ENCODE measurements at places on chromosomes 5 and 9.
A peak's percentile ranks its signal among the peaks of the same experiment; 100 is the strongest.

DNA sequence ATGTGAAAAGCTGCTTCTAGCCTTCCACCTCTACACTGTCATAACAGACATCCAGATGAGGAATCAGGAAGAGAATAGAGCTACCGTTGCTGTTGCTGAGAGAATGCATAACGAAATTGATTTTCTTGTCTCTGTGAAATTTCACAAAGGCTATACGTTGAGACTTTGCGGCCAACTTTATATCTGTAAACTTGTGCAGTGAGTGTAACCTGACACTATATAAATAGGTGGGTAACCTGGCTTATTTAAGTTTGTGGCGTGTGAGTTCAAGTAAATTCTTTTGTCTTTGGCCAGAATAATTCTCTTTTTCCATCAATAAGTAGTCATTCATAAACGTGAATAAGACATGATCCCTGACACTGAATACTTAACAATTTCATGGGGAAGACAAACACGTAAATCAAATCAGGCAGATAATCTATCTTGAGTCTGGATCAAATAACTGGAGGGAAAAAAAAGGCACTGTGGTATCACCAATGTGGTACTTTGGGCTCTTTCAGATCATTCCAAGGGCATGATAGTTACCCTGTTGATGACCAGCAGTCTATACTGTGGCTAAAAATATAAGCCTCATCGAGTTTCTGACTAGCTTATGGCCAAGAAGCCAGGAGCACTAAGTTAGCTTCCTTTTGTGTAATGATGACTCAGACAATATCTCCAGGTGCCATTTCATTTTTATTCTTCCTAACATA, 98.2 kb upstream of the RASA1 start:
- DNase-seq, result no peak

GRCh38 chr5:57550132-57550531, 67.5 kb upstream of the ACTBL2 start:
- no peak for DNase-seq

- no peak for DNase-seq
These were observed 3.4 kb upstream of the ESM1 start for GRCh38 chr5:54988817-54989216.

DNA sequence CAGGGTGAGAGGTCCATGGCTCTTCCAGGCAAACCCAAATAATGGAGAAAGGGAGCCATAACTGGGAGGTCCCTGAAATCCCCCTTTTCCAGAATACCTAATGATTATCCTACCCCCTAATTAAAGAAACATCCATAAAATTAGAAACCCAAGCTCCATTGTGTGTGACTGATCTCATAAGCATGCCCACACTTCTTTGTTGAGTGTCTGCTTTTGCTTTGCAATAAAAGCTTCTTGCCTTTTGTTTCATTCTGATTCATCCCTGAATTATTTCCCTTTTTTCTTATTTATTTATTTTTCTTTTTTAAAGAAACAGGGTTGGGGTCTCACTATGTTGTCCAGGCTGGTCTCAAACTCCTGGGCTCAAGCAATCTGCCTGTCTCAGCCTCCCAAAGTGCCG, 33.1 kb downstream of the BTF3 start:
- DNase-seq, result no peak

GRCh38 chr9:113964495-113965170, 88.5 kb downstream of the ZNF618 start:
- DNase-seq, result no peak

- DNase-seq, result no peak
These were observed 57.9 kb upstream of the IER5L start for GRCh38 chr9:129235931-129236331.

- peak; percentile 16 for DNase-seq
These were observed 49.9 kb downstream of the ZFAND5 start for GRCh38 chr9:72315089-72315509.

- DNase-seq, result no peak
These were observed 752.8 kb upstream of the ADAMTS16 start for GRCh38 chr5:4387290-4387689.

DNA sequence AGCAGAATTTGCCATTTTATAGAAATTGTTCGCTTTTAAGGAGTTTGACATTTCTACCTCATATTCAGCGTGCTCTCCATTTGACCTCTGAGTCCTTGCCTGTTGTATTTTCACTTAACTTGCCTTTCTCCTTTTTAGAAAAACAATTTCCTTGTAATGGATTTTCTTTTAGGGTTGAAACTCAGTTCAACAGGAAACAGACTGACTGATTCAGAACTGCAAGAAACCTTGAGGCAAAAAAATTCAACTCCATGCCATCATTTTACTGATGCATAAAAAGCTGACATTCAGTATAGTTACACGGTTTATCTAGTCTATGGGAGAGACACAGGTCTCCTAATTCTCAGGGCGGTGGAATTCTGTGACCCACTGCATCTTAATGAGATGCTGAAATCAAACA, 59.8 kb downstream of the MRPS30 start:
- DNase-seq, result no peak

DNA sequence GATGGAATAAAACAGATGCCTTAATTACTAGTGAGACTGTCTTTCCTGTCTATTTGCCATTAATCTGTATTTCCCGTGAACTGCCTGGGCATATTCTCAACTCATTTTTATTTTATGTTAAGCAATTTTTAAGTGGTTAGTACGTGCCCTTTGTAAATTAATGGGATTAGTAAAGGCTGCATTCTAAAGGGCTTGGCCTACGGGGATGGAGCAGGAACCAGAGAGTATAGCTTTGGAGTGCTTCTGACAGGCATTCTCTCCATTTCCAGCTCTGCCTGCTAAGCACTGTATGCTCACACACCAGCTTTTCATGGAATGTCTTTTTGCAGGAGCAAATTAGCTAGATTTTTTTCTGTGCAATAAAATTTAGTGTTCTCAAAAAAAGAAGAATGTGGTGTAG, 241.2 kb downstream of the MCTP1 start:
- no peak for DNase-seq

DNA sequence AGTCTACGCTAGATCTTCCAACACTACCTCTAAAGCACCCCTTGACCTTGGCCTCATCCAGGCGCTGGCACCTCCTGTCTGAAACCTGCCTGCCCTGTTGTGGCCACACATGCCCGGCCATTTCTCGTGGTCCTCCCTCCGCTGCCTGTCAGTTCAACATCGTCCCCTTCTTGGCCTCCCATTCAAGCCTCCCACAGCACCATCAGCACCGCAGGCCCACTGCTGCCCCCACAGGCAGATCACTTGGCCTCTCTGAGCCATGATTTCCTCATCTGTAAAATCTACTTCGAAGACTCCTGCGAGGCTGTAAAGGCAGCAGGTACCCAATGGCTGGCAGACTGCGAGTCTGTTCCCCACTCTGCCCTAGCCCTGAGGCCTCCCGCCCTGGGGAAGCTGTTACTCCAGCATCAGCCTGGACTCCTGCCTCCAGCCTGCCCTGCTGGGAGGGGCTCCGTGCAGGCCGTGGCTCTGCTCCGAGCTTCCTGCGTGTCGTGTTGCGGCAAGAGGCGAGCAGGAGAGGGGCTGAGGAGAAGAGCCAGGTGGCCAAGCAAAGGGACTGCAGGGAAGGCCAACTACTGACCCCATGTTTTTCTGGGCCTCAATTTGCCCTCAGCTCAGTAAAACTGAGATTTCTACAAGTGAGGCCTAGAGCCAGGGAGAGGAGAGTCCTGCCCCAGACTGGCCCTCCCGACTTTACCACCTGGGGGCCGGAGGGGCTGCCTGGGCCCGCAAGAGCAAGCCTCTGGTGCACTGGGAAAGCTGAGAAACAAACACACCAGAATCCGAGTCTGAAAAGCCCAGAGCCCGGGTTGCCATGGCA, 70.5 kb upstream of the LRRTM2 start:
- DNase-seq, result peak; percentile 40

DNA sequence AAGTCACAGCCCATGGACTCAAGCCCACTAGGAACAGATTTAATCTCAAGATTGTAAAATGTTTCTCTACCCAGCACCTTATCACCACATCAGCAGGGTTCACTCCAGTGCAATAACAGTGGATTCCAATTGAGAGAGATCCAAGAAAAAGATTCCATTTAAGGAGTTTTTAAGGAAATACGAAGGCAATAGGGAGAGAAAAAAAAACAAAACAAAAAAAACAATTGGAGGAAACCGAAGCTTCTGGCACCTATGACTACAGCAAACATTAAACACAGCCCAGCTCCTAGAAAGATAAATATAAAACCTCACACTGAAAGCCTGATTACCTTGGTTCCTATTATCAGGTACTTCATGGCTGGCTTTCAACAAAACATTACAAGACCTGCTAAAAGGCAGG, 192.7 kb downstream of the DAB2IP start:
- DNase-seq, result no peak

GRCh38 chr5:96528826-96529474, 95.9 kb upstream of the PCSK1 start:
- no peak for DNase-seq

DNA sequence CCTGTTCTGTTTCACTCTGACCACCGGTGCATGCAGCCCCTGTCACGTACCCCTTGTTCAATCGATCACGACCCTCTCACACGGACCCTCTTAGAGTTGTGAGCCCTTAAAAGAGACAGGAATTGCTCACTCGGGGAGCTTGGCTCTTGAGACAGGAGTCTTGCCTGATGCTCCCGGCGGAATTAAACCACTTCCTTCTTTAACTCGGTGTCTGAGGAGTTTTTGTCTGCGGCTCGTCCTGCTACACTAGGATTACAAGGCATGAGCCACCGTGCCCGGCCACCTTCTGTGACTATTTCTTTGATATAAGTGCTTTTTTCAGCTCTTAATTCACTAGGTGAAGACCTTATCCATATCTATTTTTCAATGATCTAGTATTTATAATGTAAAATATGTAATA, 167.5 kb downstream of the TTC39B start:
- DNase-seq, result no peak

DNA sequence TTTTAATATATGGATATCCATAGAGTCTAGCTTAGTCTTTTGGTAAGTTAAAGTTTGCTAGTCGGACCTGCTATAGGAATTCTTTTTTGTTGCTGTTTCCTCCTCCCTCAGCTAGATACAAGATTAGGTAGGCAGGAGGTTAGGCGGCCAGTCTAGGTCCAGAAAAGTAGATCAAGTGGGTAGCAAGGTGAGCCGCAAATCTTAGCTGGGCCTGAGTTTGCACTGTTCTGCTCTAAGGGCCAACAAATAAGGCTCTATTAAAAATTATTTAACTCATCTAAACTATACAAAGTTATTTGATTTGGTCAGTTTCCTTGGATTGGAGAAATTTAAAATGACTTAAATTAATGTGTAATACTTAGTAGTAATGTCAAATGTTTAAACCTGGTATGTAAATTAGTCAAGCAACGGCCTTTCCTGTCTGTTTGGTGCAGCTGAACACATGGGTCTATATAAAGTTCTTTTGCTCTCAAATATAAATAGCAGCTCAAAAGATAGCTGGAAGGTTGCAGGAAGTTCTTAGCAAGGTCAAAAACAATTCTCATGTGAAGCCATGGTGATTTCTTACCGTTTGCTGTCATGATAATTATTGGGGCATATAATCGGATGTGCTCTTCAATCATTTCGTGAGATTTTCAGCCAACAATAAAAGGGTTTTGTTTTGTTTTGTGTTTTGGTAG, 72.0 kb downstream of the PRKACG start:
- DNase-seq, result no peak

DNA sequence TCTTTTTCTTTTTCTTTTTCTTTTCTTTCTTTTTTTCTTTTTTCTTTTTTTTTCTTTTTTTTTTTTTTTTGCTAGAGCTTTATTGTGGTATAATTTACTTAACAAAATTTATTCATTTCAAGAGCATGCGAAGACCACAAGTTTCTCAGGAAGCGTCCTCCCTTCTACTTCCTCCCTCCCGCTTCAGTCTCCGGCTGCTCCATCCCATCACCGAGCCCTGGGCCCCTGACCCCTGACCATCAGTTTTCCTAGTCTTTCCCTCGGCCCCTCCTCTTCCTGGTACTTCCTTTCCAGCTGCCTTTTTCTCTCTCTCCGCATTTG, 34.7 kb downstream of the C9orf152 start:
- DNase-seq, result no peak

DNA sequence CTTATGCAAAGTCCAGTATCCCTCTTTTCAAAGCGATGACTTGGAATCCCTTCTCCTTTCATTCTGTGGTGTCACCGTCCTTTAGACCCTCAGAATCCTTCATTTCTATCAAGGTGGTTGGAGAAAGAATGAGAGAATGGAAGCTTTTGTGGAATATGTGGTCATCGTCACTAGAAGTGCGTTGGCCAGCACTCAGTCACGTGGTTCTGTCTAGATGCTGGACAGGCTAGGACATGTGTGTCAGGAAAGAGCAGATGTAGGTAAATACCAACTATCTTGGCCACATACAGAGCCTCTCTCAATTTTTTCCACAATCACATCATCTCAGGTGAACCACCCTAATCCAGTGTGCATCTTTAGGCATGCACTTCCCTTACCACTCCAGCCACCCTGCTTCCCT, 206.0 kb downstream of the ARRDC3 start:
- no peak for DNase-seq

DNA sequence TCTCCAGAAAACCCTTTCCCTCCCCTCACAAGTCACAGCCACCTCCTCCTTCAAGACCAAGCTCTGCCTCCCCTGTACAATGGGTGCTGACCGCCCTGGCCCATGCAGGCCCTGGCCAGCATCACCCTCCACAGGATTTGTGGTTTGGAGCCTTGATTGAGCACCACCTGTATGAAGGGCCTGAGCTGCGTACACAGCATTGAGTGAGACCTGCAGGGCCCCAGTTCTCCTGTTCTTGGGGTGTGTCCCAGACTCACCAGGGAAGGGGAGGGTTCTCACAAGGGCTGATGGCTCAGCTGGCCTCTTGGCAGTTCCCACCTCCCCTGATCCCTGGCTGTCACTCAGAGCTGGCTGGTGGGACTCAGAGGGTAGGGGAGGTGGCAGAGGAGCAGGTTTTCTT, 63.7 kb upstream of the IER5L start:
- DNase-seq, result no peak

DNA sequence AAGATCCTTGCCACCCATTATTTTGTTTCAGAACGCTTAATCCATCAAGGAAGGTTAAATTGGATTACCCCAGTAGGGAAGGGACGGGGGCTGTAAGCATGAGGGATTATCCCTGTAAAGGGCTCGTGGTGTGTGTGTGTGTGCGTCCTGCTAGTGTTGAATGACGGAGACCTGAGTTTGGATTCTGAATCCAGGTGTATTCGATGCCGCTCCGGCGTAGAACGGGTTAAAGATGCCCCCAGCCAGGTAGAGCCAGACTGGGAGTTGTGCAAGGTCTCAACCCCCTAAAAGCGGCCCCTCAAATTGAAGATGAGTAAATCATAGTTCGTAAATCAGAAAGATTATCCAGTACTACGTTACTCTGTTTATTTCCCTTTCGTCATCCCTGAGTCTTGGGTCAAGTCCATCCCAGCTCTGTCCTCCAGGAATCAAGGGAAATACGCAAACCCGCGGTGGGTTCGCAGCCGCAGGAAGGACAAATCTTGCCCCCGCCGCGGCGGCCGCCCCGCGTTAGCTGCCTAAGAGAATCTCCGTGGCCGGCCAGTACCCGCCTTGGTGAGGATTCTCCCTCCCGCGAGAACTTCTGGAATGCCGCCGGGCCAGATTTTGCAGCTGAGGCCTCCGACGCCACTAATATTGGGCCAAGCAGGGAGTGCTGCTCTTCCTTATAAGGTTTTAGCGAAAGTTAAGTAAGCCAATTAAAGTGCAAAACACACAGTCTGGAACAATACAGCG, 586 bp upstream of the MTAP start:
- peak; percentile 63 for DNase-seq

Measured in occipital lobe (tissue), 3 donors.